Fibroblast of skin of left quadriceps (primary cell): ENCODE measurements at places on chromosomes 3 and 15.

DNA sequence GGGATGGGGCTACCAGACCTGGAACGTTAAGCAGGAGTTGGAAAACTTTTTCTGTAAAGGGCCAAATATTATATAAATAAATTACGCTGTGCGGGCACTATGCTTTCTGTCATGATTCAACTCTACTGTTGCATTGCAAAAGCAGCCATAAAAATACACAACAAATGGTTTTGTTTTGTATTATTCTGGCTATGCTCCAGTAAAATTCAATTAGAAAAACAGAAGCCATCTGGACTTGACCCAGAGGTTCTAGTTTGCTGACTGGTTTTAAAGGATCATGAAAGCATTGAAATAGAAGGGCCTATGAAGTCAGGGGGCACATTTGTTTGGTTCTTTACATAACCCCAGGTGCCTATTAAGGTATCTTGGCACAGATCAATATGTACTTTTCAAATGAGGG is 647.4 kb upstream of the LMCD1 start:
- DNase-seq: no peak

GRCh38 chr3:142027735-142028134 is 121.6 kb downstream of the TFDP2 start:
- no peak for DNase-seq

DNA sequence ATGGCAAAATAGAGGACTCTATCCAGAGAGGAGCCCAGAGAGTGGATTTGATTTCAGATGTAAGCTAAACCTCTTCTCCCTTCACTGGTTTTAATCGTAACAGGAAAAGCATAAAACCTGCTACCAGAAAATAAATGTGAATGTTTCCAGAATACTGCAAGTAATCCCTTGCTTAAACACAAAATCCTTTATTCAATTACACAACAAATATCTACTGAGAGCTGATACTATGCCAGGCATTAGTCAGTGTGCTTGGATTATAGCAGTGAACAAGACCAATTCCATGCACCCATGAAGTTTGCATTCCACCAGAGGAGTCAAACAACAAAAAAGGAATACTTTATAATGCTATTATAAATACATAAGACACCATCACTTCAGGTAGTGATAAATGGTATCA is 15.1 kb downstream of the AVEN start:
- DNase-seq: no peak

DNA sequence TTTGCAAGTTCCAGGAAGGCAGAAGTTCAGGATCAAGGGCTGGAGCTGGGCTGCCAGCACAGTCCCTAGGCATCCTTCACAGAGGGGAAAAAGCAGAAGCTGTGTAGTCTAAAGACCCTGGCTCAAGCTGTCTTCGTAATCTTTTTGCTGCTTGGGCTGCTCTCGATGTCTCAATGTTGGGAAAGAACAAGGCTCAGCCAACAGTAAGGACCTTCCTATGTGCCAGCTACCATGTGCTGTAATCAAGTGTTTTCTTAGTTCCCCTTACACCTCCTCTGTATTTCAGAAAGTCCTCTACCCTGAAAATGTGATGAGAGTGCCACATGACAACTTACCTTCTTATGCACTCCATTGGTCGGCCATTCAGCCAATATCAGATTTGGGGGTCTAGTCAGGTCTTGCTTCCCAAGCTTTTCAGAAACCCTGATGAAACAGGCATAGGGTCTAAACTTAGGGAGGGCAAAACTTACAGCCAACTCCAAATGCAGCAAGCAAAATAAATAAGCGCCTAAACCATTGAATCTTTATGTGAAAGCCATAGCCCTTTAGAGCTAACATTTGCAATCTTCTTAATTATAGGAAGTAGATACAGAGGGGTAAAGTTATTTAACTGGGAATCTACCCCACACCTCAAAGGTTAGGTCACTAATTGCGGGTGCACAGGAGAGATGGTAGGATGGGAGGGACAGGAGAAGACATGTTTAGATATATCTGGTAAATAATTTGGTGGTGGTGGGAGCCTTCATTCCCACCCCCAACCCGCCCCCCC is 1.2 kb upstream of the EDEM1 start:
- DNase-seq: no peak

GRCh38 chr15:91345736-91346135 is 245.7 kb downstream of the SV2B start:
- no peak for DNase-seq

DNA sequence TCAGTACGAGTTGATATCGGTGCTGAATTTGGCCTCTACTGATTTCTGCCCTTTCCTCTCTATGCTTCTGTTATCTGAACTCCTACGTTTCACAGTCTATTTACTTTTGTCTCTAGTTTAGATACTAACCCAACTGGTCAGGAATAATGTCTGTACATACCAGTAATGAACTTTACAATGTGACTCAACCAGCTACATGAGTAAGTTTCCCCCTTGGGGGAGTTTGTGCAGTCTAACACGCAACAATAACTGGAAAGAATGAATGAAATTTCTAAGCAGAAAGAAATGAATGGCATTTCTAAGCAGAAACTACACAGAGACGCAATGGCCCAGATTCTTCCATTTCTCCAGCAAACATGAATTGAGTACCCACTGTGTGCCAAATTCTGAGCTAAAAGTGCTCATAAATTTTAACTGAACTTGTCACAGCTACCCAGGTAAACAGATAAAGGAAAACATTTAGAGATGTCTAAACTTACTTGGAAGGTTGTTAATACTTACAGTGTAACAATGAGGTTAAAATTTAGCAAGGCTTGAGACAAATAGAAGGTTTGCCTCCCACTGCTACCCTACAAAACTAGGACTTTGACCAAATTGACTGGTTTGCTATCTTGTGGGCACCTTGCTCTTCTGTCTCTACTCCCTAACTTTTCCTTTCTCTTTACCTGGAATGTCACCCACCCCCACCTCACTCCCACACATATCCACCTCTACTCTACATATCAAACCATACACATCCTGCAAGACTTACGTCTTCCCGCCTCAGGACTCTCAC is 11.6 kb downstream of the UPK1B start:
- DNase-seq: peak; percentile 60

DNA sequence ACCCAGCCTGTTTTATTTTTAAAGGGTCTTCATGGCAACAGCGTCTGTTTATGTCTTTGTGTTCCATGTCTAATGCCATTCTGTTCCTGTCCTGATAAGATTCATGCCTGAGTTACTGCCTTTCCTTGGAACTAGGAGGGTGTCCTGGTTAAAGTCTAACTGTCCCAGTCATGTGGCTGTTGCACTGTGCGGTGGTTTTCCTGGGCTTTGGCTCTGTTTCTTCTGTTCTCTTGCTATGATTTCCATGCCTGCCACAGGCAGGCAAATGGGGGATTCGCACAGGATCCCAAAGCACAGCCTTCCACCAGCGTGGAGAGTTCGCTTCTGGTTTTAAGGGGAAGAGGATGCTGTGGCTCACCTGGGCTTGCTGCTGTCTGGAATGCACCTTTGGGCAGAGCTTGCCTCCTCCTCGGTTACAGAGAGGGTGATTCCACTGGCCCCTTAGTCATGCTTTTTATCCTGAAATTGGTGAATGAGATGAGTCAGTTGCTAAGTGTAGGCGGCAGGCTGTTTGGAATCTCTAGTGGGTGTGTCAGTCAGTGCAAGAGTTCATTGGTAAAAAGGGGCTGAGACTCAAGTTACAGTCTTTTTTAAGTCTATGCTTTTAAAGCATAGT is 86.8 kb downstream of the CCK start:
- peak; percentile 61 for DNase-seq

- DNase-seq: no peak
These were observed 284.1 kb upstream of the LRRFIP2 start for GRCh38 chr3:37458162-37459120.
